Tibial nerve (tissue), 4 donors: ENCODE measurements at places on chromosomes 2 and 18.

DNA sequence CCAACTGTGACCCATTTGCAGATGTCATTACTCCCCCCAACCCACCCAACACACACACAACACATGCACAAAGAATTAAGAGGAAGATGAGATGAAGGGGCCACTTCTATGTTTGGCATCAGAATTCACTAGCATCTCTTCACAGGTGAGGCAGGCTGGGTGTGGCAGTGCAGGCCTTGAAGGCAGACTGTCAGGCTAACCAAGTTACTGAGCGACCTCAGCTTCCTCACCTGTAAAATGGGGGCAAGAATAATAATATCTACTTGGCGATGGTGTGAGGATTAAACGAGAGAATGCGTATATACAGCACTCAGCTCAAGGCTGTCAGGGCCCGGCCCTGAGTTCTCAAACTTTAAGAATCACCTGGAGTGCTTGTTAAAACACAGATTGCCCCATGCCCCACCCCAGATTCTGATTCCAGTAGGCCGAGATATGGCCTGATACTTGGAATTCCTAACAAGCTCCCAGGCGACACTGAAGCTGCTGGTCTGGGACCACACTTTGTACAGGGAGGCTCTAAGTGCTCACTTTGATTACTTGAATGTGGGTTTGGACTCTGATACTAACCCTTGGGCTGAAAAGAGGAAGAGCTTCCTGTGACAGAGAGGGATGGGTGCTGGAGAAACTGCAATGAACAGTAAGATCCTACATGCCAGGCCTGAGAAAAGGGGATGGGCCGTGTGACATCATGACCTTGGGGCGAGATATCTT is 1.1 kb downstream of the ACTG2 start:
- H3K36me3 ChIP-seq = no peaks in the 10 kb centered on the region
- H3K4me1 ChIP-seq = no peaks in the 10 kb centered on the region
- no peak for DNase-seq

DNA sequence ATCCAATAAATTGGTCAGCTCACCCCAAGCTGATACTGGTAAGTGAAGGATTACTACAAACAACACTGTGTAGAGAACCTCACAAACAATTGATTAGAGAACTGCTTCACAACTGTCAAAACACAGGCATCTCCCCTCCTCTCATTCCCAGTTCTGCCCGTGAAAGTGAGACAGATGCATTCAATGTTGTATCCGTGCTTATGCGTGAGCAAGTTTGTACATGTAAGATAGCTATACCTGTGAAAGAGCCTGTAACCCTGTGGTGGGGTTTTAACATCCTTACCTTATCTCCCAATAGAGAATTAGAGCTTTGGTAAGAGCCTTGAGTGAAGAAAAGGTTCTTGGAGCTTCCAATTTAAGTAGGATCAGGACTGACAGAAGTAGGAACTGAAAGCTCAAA is 9.1 kb downstream of the MARCHF4 start:
- no peaks in the 10 kb centered on the region for H3K36me3 ChIP-seq
- peaks cover 14% of the 10 kb centered on the region for H3K27me3 ChIP-seq
- H3K4me3 ChIP-seq = no peak overlapping the region
- DNase-seq = no peak
- H3K4me1 ChIP-seq = no peaks in the 10 kb centered on the region

GRCh38 chr18:5986257-5986931 is 91.1 kb upstream of the TMEM200C start:
- H3K27me3 ChIP-seq = no peaks in the 10 kb centered on the region
- H3K4me3 ChIP-seq = no peak overlapping the region
- DNase-seq = no peak
- H3K27ac ChIP-seq = no peak overlapping the region
- H3K36me3 ChIP-seq = no peaks in the 10 kb centered on the region

DNA sequence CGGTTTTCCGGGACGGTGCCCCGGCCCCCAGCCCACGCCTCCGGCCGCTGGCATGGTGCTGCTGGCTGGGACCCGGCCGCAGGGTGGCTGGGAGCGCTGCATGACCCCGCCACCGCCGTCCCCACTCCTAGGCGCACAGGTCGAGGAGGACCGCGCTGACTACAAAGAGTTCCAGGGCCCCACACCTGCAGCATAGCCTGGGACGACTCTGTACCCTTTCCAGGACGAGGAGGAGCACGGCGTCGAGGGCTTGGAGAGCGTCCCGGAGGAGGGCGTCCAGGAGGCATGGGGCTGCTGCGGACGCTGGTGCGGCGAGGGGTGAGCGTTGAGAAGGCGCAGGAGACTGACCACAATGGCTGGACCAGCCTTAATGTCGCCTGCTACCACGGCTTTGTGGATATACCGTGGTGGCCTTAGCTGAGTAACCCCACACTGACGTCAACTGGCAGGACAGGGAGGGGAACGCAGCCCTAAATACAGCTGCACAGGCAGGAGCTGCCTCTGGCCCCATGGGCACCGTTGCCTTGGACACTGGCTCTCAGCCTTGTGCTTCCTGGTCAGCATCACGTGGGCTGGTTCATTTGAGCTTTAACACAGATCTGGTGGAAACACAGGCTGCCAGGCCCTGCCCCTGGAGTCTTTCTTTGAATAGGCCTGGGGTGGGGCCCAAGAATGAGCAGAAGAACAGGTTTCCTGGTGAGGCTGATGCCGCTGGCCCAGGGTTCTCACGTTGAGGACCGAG is 40.9 kb upstream of the TRIM43B start:
- H3K4me3 ChIP-seq = peak overlapping the region; percentile 71
- no peak for DNase-seq
- peak overlapping the region; percentile 73 for H3K27ac ChIP-seq
- no peaks in the 10 kb centered on the region for H3K36me3 ChIP-seq
- H3K27me3 ChIP-seq = no peaks in the 10 kb centered on the region
- H3K4me1 ChIP-seq = peaks cover 19% of the 10 kb centered on the region

DNA sequence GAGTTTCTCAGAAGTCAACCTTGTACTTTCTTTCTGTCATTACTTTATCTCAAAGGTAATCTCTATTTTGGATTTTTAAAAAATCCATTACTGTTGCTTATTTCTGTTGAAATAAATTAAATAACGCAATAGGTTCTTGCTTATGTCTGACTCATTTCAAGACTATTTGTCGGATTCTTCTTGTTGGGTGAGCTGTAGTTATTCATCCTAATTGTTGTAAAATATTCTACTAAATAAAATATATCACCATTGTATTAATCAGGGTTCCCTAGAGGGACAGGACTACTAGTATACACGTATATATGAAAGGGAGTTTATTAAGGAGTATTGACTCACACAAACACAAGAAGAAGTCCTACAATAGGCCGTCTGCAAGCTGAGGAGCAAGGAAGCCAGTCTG is 403.9 kb upstream of the CYRIA start:
- no peak for DNase-seq
- H3K4me1 ChIP-seq = no peaks in the 10 kb centered on the region
- no peak overlapping the region for H3K27ac ChIP-seq
- H3K36me3 ChIP-seq = no peaks in the 10 kb centered on the region
- no peaks in the 10 kb centered on the region for H3K27me3 ChIP-seq
- no peak overlapping the region for H3K4me3 ChIP-seq
